Ascending aorta (tissue), 2 donors: ENCODE measurements at places on chromosomes 16 and 17. TPM values are rescaled to one million over a fixed set of nuclear protein-coding genes. Genes with fewer than 3 reads are reported as not detected.

The CRHR1 gene
- total RNA-seq, result not detected

The RAD51C gene
- total RNA-seq, result 6.8 TPM

The ATXN1L gene
- 11.8 TPM for total RNA-seq

The ZSCAN10 gene
- total RNA-seq, result not detected

The CBFA2T3 gene
- total RNA-seq, result 32.8 TPM

The RPS6KB1 gene
- 9.3 TPM for total RNA-seq

The KRTAP1-3 gene
- not detected for total RNA-seq

The GLIS2 gene
- 16.8 TPM for total RNA-seq

The GABARAP gene
- total RNA-seq, result 422 TPM

The TVP23A gene
- total RNA-seq, result not detected

The FAM20A gene
- total RNA-seq, result 60.0 TPM

The IRF8 gene
- total RNA-seq, result 20.0 TPM

The ADAP2 gene
- 12.5 TPM for total RNA-seq

The KRTAP1-5 gene
- total RNA-seq, result not detected

The SRSF1 gene
- 89.4 TPM for total RNA-seq

The TEKT3 gene
- not detected for total RNA-seq

The PIPOX gene
- total RNA-seq, result not detected

The SLC16A6 gene
- not detected for total RNA-seq

The HID1 gene
- 103 TPM for total RNA-seq

The SLFN12L gene
- total RNA-seq, result not detected

The CCL2 gene
- 162 TPM for total RNA-seq

The KRTAP1-1 gene
- total RNA-seq, result not detected

The USP31 gene
- 6.2 TPM for total RNA-seq

The B4GALNT2 gene
- not detected for total RNA-seq

The SLFN13 gene
- 7.1 TPM for total RNA-seq

The PYDC1 gene
- not detected for total RNA-seq

The CETP gene
- not detected for total RNA-seq

The KCTD19 gene
- not detected for total RNA-seq

The HSF4 gene
- 64.9 TPM for total RNA-seq

The MAPT gene
- 0.32 TPM for total RNA-seq

The SLFN5 gene
- 13.0 TPM for total RNA-seq

The DPEP1 gene
- total RNA-seq, result not detected

The OR2C1 gene
- total RNA-seq, result not detected

The HS3ST4 gene
- total RNA-seq, result not detected

The ELMO3 gene
- not detected for total RNA-seq

The APOH gene
- 4.7 TPM for total RNA-seq

The PRAC2 gene
- total RNA-seq, result not detected

The GRB7 gene
- 1.6 TPM for total RNA-seq

The GP1BA gene
- not detected for total RNA-seq

The HSPB9 gene
- not detected for total RNA-seq

The GUCY2D gene
- not detected for total RNA-seq

The ATP6V0C gene
- 91.9 TPM for total RNA-seq

The HOXB1 gene
- total RNA-seq, result not detected

The OTOP3 gene
- total RNA-seq, result not detected

The WSCD1 gene
- total RNA-seq, result 11.4 TPM

The BCAR1 gene
- 243 TPM for total RNA-seq
